ENCODE measurements at places on chromosomes 11 and 22. TPM values are rescaled to one million over a fixed set of nuclear protein-coding genes. Genes with fewer than 3 reads are reported as not detected.

The FAM180B gene
- not detected for polyA plus RNA-seq

The BEST1 gene
- 5.9 TPM for polyA plus RNA-seq

The RIMBP3C gene
- polyA plus RNA-seq = 0.08 TPM

GRCh38 chr11:33718440-33718839, 17.8 kb downstream of the CD59 start:
- no peak for DNase-seq

DNA sequence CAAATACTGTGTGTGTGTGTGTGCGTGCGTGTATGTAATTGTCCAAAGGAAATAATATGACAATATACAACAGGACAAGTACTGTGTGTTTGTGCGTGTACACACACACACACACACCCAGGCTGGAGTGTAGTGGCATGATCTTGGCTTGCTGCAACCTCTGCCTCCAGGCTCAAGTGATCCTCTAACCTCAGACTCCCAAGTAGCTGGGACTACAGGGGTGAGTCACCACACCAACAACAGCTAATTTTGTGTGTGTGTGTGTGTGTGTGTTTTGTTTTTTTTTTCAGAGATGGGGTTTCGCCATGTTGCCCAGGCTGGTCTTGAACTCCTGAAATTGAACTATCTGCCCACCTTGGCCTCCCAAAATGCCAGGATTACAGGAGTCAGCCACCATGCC, 61.5 kb downstream of the NUP98 start:
- DNase-seq = no peak
